ENCODE measurements at places on chromosomes 2 and 18.
A peak's percentile ranks its signal among the peaks of the same experiment; 100 is the strongest.

- no peak for DNase-seq
Measured at GRCh38 chr2:235757212-235757611, 263.4 kb downstream of the AGAP1 start.

DNA sequence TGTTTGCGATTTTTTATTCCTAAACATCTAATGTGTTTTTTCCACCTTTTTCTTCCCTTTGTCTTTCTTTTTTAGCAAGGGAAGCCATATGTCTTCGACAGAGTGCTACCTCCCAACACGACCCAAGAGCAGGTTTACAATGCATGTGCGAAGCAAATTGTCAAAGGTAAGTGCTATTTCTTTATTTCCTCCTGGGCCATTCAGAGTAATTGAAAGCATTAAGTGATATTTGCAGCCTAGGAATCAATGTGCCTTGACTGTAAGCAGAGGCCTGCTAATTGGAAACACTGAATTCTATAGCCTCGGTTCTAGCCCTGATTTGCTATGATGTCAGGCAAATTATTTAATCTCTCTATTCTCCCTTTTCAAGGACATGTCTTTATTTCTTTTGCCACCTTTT lies 47.0 kb downstream of the KIF5C start:
- DNase-seq, result no peak

GRCh38 chr2:85852152-85852840 lies 36.5 kb downstream of the ST3GAL5 start:
- no peak for DNase-seq

GRCh38 chr2:55923982-55924321 lies 370 bp upstream of the EFEMP1 start:
- no peak for DNase-seq

DNA sequence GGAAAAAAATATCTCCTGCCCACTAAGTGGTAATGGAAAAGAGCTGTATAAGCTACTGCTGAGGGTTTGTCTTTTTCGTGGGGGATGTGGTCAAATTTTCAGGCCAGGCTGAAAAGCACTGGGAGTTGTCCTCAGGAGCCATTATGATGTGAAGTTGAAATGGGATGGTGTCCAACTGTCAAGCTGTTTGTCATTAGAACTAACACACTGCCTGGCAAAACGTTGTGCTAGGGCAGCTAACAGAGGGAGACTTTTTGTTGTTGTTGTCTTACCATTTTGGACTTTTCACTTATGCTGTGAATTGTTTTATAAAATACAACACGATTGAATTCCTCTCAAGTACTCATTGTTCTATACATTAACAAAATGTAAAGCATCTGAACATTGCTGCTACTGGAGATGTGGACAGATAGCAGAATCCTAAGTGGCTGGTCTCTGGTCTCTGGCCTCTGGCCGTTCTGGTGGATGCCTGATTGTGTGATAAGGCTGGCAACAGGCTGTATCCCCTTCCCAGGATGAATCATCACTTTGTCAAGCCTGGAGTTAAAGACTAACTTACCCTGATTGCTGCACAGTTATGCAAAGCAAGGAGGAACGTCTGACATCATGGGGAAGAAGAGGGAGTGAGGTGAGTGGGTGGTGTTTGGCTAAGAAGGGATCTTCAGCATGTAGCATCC lies 2.3 kb downstream of the MYO1B start:
- no peak for DNase-seq

GRCh38 chr2:60806988-60807681 lies 51.1 kb downstream of the PAPOLG start:
- no peak for DNase-seq

- no peak for DNase-seq
Measured at GRCh38 chr2:195871326-195871725, 197.3 kb downstream of the DNAH7 start.

- no peak for DNase-seq
Measured at GRCh38 chr2:150938527-150938926, 323.1 kb downstream of the RBM43 start.

DNA sequence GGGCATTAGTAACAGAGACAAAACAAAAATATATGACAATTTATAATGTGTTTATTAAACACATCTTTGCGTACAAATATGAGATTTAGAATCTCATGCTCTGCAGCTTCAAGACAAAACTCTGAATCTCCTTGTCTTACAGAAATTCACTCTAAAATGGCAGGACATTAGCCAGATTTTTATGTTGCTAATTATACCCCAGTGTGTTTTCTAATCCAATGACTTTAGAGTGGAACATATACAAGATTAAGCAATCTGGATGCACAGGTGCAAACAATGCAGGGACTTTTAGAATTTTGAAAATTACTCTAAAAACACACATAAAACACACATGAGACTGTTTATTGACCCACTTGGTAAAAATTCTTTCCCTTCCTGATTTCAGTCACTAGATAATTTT lies 85.9 kb downstream of the CALCRL start:
- no peak for DNase-seq

DNA sequence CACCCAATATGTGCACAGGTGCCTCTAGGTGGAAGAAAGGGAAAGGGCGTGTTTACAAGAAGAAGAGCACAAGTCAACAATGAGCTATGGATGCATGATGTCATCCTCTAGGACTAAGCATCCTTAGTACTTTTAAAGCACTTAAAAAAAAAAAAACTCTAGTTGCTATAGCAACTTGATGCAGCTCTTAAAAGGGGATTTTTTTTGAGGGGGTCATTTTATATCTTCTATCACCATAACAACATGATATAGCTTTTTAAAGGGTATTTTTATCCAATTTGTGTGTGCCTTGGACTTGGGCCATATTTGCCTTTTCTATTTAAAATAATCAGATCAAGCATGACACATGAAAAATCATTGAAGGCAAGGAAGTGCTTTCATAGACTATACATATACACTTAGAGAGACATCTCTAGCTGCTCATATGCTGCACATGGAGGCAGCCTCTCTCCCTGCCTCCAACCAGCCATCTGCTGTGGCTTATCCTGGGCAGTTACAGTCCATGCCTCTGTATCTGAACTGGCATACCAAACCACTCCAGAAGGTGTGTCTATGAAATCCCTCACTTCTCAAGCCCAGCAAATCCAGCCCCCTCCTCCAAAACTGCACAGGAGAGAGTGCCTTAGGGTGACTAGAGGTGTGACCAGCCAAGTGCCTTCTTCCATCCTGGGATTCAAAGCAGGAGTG lies 165.4 kb downstream of the MSH2 start:
- no peak for DNase-seq

DNA sequence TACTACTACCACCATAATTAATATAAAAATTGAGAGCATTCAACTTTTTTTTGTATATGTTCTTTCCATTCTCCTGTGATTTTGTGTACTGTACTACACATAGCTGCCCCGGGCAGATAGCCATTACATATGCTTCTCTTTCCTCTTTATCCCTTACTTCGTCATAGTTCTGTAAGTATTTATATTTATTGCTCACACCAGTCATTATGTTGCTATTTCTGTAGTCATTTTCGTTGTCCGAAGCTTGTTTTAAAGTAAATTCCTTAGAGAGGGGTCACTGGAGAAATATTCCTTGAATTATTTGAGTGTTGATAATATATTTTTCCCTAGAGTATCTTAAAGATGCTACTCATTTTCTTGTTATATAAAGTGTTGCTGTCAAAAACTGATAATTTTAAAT lies 144.0 kb downstream of the CLIP4 start:
- DNase-seq, result no peak

GRCh38 chr2:232894251-232894650 lies 24.2 kb downstream of the SNORC start:
- DNase-seq, result no peak

DNA sequence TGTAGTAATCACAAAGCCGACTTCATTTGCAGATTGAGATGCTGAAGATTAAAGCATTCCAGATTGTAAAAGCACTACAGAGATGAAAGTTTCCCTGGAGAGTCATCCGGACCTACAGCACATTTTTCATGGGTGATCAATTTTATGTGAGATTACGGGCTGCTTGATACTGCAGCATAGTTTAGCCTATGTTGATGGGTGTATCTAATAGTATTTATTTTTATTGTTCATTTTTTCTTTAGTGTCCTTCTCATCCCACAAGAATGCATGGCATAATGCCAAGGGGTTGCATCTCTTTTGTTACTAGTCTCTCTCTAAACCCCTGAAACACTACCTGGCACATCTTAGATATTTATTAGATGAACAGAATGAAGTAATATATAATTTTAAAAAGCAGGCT lies 240.4 kb downstream of the MBD2 start:
- no peak for DNase-seq

DNA sequence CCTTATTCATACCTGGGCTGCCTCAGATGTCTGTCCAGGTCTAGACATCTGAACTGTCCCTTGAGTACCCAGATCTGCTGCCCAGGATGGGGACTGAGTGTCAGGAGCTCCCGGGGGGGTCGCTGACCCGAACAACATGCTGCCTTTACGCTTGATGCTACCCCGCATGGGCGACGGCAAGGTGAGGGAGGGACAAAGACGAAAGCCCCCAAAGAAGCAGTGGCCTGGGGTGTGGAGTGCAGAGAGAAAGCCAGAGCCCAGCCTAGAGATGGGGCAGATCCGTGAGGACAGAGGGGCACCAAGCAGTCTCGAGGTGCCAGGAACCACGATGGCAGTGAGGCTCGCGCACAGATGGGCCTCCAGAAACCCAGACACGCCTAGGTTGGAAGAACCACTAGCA lies 234.7 kb downstream of the ATAD2B start:
- no peak for DNase-seq

DNA sequence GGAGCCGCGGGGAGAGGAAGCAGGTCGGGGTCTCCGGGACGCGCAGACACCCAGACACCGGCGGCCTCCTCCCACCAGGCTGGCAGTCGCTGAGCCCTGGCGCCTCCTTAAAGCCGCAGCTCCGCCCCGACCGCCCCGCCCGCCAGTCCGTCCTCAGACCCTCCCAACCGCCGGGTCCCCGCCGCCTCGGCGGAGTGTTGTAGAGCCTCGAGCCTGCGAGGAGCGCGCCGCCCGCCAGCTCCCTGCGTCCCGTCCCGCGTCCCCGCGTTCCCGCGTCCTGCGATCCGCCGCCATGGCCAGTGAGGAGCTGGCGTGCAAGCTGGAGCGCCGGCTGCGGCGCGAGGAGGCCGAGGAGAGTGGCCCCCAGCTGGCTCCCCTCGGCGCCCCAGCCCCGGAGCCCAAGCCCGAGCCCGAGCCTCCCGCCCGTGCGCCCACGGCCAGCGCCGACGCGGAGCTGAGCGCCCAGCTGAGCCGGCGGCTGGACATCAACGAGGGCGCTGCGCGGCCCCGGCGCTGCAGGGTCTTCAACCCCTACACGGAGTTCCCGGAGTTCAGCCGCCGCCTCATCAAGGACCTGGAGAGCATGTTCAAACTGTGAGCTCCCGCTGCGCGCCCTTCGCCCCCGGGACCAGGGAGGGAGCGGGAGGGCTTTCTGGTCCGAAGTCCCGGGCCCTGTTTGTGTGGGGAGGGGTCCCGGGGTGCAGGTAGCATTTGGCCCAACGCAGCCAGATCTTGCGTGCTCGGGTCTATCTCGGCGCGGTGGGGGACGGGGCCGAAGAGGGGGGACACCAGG lies at the start of gene EFHD1:
TSS of gene EFHD1 (plus strand) at position 192 of the 793 bp plus-strand sequence. CDS start at position 293, 101 bp downstream.
- peak; percentile 63 for DNase-seq

DNA sequence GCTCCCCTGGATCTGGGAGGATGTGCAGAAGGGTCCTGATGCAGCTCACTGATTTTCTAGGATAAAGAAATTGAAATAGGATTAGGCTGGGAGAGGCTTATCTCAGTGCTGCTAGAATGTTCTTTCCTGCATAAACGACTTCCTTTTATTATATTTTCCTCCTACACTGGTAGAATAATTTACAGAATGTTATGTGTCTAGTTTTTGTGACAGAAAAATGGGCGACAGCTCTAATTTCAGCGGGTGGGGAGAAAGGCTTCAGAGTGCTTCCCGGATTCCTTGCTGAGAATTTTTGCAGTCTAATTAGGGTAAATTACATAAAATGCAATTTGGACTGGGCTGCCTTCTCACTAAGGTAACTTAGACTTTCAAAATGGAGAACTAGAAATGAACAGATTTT lies 66.2 kb downstream of the SKA1 start:
- no peak for DNase-seq

- no peak for DNase-seq
Measured at GRCh38 chr2:205967391-205968075, 118.4 kb downstream of the INO80D start.

DNA sequence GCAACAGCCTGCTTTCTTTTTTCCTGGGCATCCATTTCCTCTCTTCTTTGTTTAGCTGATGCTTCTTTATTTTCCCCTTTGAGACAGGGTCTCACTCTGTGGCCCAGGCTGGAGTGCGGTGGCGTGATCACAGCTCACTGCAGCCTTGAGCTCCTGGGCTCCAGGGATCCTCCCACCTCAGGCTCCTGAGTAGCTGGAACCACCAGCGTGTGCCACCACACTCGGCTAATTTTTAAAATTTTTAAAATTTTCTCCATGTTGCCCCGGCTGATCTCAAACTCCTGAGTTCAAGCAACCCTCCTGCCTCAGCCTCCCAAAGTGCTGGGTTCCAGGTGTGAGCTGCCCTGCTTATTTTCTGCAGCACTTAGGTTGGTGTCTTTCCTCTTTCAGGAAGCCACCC lies 58.7 kb downstream of the NTSR2 start:
- DNase-seq, result no peak

- DNase-seq, result no peak
Measured at GRCh38 chr18:77601567-77601966, 351.9 kb downstream of the GALR1 start.
